ENCODE measurements at places on chromosomes 16 and 17.

DNA sequence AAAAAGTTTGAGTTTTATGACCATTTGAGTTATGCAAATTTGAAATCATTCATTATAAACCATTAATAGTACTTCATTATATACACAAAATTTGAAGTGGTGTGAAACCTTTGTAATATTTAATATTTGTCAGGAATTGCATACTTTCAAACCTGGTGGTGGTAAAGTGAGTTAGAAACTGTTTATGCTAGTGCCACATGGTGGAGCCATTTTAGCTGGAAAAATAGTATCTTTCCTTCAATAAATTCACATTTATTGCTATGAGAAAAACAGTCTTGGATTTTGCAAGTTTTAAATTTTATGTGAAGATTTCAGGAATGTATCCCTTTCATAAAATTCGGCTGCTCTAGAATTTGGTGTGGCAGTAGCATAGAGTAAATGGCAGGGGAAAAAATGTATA, 7.3 kb upstream of the BLMH start:
- DNase-seq: no peak

DNA sequence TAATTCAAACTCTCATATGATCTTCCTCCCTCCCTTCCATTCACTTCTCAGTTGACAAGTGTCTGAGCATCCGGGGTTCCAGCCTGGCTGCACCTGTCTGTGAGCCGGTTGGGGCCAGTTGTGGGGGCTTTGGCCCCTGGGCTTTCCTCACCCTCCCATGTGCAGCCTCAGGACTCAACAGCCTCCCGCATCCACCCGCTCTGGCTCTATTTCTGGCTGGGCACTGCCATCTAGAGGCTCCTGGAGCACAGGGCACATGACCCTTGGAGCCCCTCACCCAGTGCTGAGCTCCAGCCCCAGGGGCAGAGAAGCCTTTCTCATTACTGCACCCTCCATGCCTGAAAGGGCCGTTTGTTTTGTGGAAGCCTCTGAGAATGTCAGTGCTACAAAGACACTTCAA, 43.3 kb downstream of the HAPSTR1 start:
- DNase-seq: peak; percentile 17

GRCh38 chr17:74738051-74738996, 1.3 kb downstream of the RAB37 start:
- peak; percentile 64 for DNase-seq

DNA sequence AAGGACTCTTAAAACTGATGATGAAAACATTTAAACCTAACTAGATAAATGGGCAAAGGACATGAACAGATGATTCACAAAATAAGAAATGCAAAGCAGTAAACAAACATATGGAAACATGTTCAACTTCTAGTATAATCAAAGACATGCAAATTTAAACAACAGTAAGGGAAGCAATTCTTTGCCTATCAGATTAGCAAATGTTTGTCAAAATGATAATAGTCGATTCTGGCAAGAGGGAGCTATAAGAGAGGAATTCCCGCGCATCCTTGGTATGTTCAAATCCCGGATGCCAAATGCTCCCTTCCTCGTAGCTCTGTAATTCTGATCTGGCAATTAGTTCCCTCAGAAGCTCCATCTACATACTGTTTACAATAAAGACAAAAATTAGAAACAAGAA, 320.5 kb downstream of the PHKB start:
- DNase-seq: no peak

- DNase-seq: no peak
Observed at GRCh38 chr16:85568519-85568918, 44.6 kb upstream of the GSE1 start.

DNA sequence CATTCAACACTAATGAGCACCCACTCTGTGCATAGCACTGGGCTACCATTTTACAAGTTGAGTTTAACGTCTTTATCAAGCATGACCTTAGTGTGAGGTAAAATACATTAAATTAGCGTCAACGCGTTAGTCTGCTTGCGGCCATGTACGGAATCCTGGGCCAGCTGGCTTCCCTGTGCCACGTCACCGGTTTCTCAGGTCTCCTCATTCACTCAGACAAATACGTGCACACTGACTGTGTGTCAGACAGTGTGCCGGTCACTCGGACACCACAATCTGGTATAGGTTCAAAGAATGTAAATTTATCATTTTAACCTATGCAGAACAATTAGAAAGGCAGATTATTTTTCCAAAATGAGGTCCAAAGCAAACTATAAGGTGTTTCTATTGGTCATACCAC, 21.4 kb upstream of the YWHAE start:
- DNase-seq: no peak

DNA sequence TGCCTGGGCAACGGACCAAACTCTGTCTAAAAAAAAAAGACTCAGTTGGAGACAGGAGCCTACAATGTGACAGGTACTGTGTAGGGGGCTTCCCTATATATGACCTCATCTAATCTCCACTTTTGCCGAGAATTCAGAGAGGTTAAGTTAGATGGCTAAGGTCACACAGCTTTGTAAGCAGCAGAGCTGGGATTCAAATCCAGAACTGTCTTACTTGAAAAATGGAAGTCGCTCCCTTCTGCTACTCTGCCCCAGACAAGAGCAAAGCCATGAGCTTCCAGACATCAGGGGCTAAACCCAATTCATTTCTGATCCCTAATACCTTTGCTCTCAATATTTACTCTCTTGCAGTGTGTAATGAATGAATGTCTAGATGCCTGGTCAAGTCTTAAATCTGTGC, 41.5 kb upstream of the ABCC12 start:
- peak; percentile 72 for DNase-seq

- DNase-seq: no peak
Observed at GRCh38 chr17:68351395-68351794, 60.1 kb downstream of the ARSG start.

GRCh38 chr16:54847207-54847606, 83.5 kb upstream of the IRX5 start:
- DNase-seq: peak; percentile 6

DNA sequence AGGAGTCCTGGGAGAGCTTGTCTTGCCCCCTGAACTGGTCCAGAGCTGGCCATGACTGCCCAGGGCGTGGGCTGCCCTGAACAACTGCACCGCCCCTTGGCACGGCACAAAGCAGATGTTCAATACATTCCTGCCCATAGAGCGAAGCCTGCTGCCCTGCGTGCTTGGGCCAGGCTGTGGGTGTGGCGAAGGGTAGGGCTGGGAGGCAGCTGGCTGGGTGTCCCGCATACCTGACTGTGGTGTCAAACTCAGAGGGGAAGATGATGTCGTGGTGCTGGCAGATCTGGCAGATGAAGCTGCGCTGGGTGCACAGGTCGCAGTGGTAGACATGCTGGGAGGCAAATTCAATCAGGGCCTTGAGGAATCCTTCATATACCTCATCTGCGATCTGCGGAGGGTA, 124.2 kb upstream of the SMURF2 start:
- no peak for DNase-seq

- DNase-seq: no peak
Observed at GRCh38 chr17:2084766-2085647, 30.1 kb downstream of the HIC1 start.

DNA sequence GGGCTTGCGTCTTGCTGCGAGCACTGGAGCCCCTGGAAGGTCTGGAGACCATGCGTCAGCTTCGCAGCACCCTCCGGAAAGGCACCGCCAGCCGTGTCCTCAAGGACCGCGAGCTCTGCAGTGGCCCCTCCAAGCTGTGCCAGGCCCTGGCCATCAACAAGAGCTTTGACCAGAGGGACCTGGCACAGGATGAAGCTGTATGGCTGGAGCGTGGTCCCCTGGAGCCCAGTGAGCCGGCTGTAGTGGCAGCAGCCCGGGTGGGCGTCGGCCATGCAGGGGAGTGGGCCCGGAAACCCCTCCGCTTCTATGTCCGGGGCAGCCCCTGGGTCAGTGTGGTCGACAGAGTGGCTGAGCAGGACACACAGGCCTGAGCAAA, 7.4 kb downstream of the MPG start:
- DNase-seq: no peak

- no peak for DNase-seq
Observed at GRCh38 chr16:80113873-80114574, 426.8 kb upstream of the DYNLRB2 start.
